ENCODE measurements at places on chromosomes 2 and 18. TPM values are rescaled to one million over a fixed set of nuclear protein-coding genes. Genes with fewer than 3 reads are reported as not detected.

DNA sequence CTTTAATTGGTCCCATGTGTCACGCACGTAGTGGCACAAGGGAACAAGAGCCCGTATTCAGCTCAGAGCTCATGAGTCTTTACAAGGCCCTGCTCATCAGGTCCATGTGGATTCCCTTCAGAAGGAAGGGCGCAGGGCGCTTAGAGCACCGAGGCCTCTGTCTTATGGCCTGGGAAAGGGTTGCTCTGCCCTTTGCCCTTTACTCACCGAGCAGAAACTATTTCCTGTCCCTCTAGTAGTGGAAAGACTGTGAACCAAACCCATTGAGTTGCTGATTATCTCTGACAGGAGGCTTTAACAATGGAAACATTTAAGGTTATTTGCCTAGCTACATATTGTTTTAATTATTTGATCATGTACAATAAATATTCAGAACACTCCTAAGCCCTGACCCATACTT, 102.0 kb upstream of the ACAA2 start:
- no peak overlapping the region for H3K4me3 ChIP-seq
- peaks cover 11% of the 10 kb centered on the region for H3K27me3 ChIP-seq
- no peaks in the 10 kb centered on the region for H3K36me3 ChIP-seq
- H3K4me1 ChIP-seq, result no peaks in the 10 kb centered on the region
- H3K27ac ChIP-seq, result no peak overlapping the region

DNA sequence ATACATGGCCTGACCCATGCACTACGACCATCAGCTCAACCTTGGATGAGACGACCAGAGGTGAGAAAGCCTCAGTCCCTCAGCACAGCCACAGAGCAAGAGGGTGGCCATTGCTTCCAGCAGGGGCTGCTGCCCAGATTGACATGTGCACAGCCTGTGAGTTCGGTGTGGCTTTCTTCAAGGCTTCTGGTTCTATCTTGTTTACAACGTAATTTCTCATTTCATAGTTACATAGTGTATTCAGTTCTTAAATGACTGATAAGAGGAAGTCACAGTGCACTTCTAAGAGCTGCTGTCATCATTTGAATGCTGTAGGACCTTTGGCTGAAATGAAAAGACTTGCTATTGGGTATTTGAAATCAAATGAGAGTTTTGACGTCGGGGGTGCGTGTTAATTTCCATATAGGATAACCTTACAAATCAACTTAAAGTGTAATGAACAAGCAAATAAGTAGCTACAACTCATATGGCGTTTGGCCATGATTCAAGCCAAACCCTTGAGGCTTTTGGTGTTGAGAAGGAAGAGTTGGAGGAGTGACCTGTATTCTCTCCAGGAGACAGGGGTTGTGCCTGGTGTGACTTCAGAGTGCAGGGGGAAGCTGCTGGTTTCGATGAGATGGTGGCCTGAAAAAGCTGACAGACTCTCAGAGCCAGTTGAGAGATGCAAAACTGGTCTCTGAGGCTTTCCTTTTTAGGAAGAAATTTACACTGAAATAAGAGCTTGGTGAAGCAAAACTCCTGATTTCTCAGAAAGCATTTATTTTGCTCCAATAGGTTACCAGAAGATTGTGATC, 51.0 kb downstream of the TSHZ1 start:
- DNase-seq, result no peak
- H3K4me1 ChIP-seq, result peaks cover 3% of the 10 kb centered on the region
- H3K4me3 ChIP-seq, result no peak overlapping the region
- no peak overlapping the region for H3K27ac ChIP-seq
- no peaks in the 10 kb centered on the region for H3K36me3 ChIP-seq

DNA sequence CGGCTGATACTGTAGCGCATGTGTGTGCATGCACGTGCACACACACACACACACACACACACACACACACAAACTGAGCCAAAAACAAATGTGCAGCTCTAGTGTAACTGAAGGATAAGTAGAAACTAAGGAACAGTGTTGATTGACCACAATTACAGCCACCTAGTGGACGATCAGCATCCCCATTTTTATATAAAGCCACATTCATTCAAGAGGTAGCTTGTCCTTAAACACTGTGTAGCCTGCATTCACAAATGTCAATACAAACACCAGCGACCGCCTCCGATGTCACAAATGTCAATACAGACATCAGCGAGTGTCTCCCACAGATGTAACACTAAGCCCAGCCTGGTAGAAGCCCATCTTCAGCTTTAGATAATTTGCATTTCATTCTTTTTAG, 167.4 kb downstream of the PTGR3 start:
- H3K36me3 ChIP-seq, result no peaks in the 10 kb centered on the region
- no peak for DNase-seq
- no peaks in the 10 kb centered on the region for H3K27me3 ChIP-seq
- H3K4me3 ChIP-seq, result no peak overlapping the region
- H3K27ac ChIP-seq, result no peak overlapping the region
- no peaks in the 10 kb centered on the region for H3K4me1 ChIP-seq

DNA sequence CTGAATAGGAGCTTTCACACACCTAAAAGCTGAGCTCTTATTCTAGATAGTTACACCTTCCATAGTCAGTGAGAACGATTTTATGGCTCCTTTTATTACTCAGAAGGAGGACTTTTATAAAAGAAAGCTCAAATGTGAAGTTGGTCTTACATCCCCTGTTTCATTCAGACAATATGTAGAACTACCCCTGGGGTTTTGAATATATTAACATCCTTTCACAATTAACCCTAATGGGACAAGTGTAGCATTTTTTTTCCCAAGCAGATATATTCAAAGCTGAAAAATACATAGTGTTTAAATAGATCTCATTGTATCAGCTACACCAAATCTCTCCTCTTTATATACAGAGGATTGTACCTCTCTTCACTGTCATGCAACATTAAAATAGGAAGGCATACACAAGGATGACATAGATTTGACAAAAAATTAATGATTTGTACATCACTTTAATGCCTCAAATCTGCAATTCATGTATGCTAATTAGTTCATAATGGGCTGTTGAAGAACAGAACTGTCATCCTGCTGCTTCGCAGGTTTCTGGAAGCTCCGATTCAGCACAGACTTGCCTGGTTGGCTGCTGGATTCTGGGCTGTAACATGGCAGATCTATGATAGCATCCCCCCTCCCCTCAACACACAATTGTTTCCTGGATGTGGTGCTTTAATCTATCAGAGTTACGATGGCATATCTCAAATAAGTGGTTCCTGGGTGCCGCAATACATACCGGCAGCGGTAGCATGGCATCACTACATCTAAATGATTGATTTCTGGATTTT, 129.7 kb upstream of the PARD3B start:
- no peak overlapping the region for H3K27ac ChIP-seq
- no peak for DNase-seq
- H3K36me3 ChIP-seq, result no peaks in the 10 kb centered on the region
- H3K4me1 ChIP-seq, result no peaks in the 10 kb centered on the region
- no peaks in the 10 kb centered on the region for H3K27me3 ChIP-seq

GRCh38 chr2:64644458-64645382, 9.0 kb downstream of the SERTAD2 start:
- DNase-seq, result no peak
- H3K4me1 ChIP-seq, result peaks cover 55% of the 10 kb centered on the region
- no peaks in the 10 kb centered on the region for H3K36me3 ChIP-seq
- H3K27me3 ChIP-seq, result no peaks in the 10 kb centered on the region
- H3K4me3 ChIP-seq, result no peak overlapping the region
- no peak overlapping the region for H3K27ac ChIP-seq

RFX8 gene
- not detected for polyA plus RNA-seq
